ENCODE measurements at places on chromosomes 16 and 17.

- no peak for DNase-seq
Observed at GRCh38 chr16:78127130-78127529, 27.7 kb downstream of the WWOX start.

DNA sequence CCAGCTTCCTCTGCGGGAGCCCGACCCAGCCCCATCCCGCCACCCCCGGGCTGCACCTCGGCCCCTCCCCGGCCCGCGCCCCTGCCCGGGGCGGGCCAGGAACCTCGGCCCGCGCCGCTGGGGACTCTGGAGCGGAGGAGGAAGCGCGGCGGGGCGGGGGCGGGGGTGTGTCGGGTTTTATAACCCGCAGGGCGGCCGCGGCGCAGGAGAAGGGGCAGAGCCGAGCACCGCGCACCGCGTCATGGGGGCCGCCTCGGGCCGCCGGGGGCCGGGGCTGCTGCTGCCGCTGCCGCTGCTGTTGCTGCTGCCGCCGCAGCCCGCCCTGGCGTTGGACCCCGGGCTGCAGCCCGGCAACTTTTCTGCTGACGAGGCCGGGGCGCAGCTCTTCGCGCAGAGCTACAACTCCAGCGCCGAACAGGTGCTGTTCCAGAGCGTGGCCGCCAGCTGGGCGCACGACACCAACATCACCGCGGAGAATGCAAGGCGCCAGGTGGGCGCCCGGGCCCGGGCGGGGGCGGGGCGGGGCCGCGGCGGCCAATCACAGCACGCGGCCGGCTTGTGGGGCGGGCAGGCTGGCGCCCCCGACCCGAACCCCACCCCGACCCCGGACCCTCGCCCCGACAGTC is at the start of gene ACE:
Gene ACE, plus strand, starts transcription at position 208 of the 626 bp plus-strand sequence. Its CDS starts 34 bp downstream, at position 242.
- peak; percentile 49 for DNase-seq

DNA sequence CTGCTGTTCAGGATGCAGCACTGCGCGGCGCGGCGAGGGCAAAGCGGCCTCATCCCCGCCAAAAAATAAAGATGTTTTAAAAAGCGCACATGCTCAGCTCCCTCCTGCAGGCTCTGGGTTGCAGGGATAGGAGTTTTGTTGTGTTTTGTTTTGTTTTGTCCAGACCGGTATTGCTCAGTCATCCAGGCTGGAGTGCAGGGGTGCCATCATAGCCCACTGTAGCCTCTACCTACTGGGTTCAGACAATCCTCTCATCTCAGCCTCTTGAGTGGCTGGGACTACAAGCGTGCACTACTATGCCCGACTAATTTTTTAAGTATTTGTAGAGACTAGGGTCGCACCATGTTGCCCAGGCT is 636 bp downstream of the WWOX start:
- no peak for DNase-seq

GRCh38 chr16:60261425-60261824 is 1527.3 kb upstream of the GOT2 start:
- DNase-seq: no peak

GRCh38 chr17:35799942-35800341 is 4.5 kb upstream of the MMP28 start:
- DNase-seq: no peak

- no peak for DNase-seq
Observed at GRCh38 chr17:10126616-10127501, 71.5 kb downstream of the GAS7 start.

DNA sequence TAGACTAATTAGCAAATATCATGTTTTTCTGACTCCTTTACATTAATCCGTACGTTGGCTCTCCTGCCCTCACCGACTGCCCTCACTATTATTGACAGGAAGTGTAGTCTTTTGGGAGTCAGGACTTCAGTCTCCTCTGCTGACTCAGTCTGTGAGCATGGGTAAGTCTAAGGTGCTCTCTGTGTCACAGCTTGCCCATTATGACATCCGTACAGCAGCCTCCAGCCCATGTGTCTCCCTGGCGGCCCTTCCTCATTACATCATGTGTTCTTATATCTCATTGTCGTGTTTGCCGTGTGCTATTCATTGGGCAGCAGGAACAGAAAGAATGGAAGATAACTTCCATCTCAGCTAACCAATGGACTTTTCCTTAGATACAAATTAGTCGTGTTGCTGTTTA is 77.5 kb downstream of the MRTFB start:
- no peak for DNase-seq

GRCh38 chr17:869567-870525 is 87.7 kb downstream of the MRM3 start:
- DNase-seq: no peak

DNA sequence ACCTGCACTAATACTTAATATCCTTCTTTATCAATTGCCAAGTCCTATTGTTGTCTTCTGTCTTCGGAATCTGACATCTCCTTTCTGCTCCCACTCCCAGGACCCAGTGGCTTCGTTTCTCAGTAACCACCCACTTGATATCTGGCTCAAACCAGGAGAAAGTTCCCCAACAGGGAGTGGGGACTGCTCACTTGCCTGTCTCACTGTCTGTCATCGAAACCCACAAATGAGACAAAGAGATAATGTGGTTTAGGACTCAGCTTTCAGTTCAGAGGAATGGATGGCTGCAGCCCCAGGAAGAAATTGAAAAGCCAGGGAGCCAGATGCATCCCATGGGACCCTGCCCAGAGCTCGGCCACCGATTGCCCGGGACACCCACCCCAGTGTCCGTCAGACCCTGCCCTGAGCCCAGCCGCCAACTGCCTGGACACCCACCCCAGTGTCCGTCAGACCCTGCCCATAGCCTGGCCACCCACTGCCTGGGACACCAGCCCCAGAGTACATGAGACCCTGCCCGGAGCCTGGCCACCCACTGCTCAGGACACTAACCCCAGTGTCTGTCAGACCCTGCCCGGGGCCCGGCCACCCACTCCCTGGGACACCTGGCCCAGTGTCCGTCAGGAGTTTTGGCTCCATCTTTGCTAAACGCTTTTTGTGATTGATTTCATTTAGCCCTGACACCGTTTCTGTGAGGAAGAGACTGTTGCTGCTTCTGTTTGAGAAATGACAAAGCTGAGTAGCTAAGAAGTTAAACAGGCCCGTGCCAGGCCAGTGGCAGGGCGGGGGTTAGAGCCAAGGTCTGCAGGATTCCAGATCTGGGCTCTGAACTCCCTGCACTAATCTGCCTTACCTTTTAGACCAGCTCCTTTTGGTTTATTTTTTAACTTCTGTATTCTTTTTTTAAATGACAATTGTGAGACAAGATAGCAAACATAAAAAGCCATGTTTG is 251.4 kb downstream of the PHKB start:
- no peak for DNase-seq

DNA sequence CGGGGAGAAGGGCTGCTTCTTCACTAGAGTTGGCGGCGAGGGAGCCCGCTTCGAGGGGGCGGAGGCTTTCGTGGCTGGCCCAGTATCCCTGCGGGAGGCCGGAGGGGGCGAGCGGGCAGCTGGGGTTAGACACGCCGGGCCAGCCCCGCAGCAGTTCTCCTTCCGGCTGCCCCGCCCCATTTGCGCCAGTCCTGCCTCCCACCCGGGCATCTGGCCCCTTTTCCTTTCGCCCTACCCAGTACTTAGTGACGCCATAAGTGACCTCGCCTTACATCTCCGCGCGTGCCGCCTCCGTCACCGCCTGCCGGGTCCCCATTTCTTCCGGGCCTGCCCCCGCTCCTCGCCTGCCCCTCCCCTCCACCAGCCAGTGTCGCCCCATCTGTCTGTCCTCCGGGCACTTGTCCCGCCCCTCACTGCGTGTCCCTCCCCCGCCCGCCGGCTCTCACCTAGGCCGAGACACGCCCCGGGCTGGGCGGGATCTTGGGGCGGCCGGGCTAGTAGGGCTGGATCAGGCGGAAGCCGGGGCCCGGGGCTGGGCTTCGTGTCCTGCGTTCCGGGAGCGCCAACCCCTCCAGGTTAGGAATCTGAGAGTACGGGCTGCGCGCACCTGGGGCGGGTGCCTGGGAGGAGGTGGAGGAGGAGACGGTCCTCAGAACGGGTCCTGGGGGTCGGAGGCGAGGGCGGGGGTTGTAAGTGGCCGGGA is 14.3 kb downstream of the SPATA32 start:
- DNase-seq: peak; percentile 96

DNA sequence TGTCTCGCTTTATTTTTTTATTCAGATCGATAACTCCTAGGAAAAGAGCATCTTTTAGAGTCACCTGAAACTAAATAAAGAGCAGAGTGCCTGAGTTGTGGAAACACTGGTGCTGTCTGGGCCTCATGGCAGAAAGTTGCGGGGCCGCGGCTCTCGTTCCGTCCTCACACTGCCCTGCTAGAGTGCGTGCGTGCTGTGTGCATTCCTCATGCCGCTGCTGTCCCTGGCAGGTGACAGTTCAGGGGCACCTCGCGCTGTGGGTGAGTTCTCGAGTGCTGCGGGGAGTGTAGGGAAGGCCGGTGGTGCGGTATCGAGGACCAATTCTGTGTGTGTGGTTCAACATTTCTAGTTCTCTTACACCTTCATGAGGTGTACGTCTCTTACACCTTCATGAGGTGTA is 136.6 kb downstream of the RPTOR start:
- no peak for DNase-seq

GRCh38 chr16:20214401-20214800 is 112.9 kb downstream of the GP2 start:
- no peak for DNase-seq

DNA sequence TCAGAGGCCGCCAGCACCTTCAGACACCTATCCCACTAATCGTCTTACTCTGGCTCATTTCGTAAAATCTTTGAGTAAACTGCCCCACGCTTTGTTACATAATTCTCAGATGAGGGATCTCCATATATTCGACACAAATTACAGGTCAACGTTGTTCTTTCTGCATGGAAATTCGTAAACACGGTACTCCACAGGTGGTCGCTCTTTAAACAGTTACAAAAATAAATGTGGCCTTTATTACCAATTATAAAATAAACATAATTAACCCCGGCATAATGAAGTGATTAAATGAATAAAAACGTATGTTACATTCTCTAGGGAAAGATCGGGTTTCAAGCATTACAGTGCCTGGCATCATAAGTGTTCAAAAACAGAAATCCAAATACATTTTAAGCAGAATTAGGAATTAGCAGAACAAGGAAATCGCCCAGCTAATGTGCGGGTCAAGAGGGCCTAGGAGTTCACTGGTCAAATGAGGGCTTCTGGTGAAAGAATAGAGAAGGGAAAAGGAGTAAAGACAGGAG is 943 bp upstream of the PIP4K2B start:
- no peak for DNase-seq

- DNase-seq: no peak
Observed at GRCh38 chr17:2433696-2434095, 32.8 kb upstream of the MNT start.

- DNase-seq: no peak
Observed at GRCh38 chr16:11655655-11656054, 12.6 kb upstream of the SNN start.

GRCh38 chr16:53996961-53997360 is 289.6 kb downstream of the IRX3 start:
- no peak for DNase-seq

- no peak for DNase-seq
Observed at GRCh38 chr16:66402166-66402565, 24.9 kb upstream of the BEAN1 start.

DNA sequence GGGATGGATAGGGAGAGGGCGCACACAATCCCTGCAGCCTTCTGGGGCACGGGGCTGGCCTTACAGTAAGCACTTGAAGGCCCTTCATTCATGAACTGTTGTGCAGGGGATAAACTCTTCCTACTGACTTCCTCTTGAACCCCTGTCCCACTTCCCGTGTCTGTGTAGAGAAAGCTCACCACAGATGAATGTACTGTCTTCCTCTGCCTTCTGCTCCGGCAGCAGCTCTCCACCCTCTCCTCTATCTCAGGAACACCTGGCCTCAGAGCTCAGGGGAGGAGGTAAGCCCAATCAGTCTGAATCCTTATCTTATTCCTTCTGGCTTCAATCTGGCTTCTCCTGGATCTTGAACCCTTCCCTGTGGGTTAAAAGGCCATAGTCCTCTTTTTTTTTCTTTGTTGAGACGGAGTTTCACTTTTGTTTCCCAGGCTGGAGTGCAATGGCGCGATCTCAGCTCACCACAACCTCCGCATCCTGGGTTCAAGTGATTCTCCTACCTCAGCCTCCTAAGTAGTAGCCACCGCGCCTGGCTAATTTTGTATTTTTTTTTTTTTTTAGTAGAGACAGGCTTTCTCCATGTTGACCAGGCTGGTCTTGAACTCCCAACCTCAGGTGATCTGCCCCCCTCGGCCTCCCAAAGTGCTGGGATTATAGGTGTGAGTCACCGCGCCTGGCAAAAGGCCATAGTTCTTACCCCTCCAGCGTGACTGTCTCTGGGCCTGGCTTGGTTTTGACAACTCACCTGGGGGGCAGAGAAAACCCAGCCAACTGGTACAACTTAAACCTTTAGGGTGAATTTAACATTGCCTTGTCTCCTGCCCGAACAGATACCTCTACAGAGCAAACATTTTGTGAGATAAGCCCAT is 7.2 kb upstream of the SLC52A1 start:
- peak; percentile 33 for DNase-seq

DNA sequence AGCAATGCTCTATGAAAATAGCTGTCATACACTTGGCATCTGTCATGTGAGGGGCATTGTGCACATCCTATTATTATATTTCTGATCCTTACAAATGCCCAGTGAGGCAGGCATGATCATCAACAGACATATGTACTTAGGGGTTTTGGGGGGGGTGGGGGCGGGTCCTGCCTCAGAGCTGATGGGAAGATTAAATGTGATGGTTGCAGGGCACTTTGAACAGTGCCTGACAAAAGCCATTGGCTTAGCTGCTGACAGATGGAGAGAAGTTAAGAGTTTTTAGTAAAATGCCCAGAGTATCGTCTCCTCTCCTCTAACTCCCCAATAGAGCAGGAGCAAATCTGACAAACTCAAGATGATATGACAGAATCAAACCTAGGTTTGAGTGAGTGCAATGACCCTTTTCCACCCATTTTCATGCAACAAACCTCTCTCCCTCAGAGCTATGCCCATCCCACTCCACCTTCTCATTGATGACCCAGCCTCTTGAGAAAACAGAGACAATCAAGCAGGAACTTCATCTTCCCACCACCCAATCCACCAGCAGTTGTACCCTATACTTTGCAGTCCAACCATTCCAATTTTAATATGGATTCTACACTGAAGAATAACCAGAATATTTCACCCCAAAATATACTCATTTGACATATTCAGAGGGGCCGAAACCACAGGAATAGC is 4.8 kb downstream of the KLHL11 start:
- no peak for DNase-seq
